ENCODE measurements at places on chromosomes 12 and 14. TPM values are rescaled to one million over a fixed set of nuclear protein-coding genes. Genes with fewer than 3 reads are reported as not detected.

The TCL1B gene
- polyA plus RNA-seq, result 0.32 TPM

- DNase-seq, result no peak
These were observed 29.2 kb upstream of the FOS start for GRCh38 chr14:75249251-75249957.

- DNase-seq, result no peak
These were observed 137.5 kb upstream of the RFLNA start for GRCh38 chr12:124157406-124157805.

The FAM222A gene
- polyA plus RNA-seq, result 9.3 TPM

GRCh38 chr14:32492457-32492856, 163.4 kb downstream of the AKAP6 start:
- DNase-seq, result no peak

The EGLN3 gene
- polyA plus RNA-seq, result 13.5 TPM

GRCh38 chr12:83010169-83010804, 323.6 kb downstream of the TMTC2 start:
- DNase-seq, result no peak

DNA sequence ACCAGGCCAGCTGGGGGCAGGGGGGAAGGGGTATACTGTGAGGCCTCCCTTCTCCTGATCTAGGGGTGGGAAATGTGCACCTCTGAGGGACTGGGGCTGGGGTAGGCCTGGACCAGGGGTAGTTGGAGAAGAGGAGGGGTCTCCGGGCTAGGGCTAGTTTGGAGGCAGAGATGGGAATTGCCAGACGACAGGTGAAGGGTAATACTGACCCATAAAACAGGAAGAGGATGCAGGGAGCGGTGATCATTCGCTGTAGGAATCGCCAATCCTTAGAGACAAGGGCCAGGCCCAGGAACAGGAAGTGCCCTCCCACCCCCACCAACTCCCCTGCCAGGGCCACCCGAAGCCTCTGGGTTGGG, 4.4 kb downstream of the SLC22A17 start:
- no peak for DNase-seq

The CCDC197 gene
- polyA plus RNA-seq, result not detected

DNA sequence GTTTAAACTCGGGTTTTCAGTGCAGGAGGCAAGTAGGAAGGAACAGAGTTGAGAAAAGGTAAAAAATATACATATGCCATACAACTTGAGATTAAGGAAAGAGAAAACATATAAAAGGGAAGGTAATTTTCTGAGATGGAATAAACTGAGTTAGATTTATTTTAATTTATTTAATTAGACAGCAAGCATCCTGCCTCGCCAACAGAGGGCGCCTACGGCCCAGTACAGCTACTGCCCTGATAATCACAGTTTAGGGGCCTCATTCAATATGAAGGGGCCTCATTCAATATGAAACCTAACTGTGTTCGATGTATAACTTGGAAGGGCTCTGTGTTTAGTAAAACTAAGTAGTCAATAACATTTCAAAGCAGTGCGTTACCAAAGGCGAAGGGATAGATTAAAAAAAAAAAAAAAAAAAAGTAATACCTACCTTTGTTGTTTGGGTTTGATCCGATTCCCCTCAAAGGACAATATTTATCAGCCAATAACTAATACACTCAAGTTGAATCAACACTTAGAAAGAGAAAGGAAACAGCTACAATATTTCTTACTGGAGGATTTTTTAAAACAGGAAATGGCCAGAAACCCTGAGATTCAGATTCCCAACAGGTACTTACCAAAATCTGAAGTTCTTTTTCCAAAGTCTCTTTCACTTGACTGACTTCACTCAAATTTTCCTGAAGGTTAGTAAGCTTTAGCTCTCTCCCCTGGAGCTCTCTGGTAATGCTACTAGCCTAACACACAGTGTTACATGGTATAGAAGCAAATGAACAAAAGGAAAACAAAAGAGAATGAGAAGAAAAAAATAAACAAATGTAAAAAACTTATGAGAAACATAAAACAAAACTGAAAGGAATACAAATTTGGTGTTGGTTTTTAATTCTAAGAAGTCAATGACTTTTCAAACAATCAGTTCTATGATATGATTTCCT, 70.0 kb upstream of the VPS33A start:
- no peak for DNase-seq

The SCYL2 gene
- polyA plus RNA-seq, result 67.3 TPM

Measured in left renal cortex interstitium (tissue), 4 donors.